ENCODE measurements at places on chromosomes 6 and 20.

GRCh38 chr20:59351157-59352040, 51.0 kb downstream of the EDN3 start:
- no peak for DNase-seq

- no peak for DNase-seq
Observed at GRCh38 chr6:149013586-149014344, 266.9 kb downstream of the UST start.

DNA sequence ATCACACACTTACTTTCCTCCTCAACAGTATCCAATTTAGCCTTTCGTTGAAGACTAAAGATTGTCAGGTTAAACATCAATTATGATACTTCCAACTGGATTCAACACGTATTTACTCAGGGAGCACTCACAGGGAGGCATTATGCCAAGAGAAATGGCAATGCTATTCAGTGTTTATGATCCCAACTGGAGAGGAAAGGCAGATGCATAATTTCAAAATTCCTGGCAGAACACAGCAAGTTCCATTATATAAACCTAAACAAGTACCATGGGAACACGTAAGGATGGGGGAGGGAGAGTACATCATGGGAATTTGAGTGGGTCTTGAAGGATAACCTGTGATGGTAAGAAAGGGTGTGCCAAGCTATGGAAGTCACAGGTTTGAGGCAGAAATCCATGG, 112.7 kb downstream of the ISM1 start:
- DNase-seq: no peak

DNA sequence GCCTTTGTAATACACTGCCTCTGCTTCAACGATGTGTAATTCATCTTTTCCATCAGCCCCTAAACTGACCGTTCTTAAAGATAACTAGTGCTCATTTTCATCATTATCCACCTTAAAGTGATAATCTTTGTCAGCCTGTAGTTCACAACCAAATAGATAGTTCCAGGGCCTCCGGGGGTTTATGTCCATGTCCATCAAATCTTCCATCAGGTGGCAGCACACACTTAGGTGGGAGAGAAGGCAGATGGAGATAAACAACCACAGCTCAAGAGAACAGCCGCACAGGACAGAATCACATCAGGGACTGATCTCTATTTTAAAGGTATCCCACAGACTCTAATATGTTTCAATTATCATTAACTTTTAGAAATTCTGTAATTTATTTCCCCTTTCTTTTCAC, 90.9 kb downstream of the LMBRD1 start:
- DNase-seq: no peak

GRCh38 chr20:7505152-7505834, 435.0 kb downstream of the HAO1 start:
- DNase-seq: no peak

DNA sequence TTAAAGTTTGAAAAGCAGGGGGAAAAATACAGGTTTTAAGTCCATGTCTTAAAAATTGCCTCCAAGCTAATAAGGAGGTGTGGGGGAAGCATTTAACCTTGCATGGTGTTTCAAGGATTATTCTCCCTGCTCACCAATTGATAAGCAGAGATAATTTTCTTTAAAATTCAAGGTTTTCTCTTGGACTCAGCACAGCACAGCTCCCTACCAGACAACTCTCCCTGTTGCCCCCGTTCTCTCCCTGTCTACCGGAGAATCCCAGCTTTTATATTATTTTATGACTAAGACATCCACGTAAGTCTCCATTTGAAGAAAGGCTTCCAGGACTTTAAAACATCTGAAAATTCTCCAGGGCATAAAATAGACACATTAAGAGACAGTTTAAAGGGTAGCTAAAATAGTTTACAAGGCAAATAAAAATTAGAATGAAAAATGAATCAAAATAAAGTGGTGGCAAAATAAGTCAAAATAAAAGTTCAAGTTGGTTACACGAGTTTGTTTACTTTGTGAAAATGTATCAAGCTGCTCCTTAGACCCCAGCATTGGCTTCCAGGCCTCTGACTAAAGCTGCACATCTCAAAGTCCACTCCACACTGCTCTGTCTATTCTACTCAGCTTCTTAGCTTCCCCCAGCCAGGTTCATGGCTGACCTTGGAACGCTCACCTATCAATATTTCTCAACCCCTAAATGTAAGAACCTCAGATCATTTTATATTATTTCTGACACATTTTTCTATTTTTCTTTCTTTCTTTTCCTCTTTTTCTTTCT, 188.6 kb upstream of the PLCB4 start:
- DNase-seq: no peak

- DNase-seq: no peak
Observed at GRCh38 chr20:25065072-25065624, 7.2 kb upstream of the ACSS1 start.

DNA sequence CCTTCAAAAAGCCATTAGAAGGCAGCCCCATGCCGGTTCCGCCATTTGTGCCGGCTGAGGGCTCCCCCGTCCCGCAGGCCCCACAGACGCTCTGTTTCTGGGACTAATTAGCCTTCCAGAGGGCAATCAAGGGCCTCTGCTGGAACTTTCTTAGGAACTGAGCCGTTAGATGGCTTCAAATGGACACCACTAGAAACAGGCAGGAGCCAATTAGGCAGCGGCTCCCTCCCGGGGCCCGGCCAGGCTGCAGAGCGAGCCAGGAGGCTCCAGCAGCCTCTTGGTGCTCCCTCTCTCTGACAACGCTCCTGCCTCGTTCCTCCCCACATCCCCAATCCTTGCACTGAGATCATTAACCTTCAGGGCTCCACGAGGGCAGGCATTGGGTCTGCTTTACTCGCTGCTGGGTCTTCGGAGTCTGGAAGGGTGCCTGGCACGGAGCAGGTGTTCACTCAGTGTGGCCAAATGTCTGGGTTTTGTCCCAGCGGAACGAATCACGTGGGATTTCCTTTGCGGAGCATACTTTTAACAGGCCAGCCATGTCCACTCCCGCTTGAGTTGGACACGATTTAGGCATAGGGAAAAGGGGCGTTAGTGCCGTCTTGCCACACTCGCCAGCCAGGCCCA, 98.3 kb downstream of the TMEM242 start:
- no peak for DNase-seq

DNA sequence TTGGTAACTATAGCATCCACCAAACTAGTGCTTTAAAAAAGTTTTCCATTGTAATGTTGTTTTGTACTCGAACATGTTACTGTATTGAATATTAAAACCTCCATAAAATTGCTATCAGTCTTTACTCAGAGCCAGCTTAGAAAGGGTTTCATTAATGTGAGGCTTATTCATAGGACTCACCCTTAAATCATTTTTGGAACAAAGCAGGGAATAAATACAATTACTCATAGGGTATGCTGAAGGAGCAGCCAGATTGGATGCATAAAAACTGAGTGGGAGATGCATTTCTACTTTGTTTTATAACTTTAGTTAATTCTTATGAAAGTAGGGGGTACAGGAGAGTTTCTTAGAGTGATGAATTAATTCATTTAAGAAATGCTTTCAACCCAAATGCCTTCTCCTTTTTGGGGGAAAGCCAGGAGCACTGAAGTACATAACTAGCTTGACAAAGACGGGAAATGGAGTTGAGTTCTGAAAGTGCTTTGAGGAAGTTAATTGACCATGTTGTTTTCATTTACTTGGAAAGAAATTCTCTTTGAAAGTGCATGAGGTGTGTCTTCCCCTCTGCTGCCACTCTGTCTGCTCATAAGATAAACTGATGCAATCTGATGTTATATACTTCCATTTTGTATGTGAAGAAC, 90.3 kb downstream of the RNF144B start:
- no peak for DNase-seq

GRCh38 chr6:31055441-31055840, 45.2 kb downstream of the MUC22 start:
- DNase-seq: no peak

DNA sequence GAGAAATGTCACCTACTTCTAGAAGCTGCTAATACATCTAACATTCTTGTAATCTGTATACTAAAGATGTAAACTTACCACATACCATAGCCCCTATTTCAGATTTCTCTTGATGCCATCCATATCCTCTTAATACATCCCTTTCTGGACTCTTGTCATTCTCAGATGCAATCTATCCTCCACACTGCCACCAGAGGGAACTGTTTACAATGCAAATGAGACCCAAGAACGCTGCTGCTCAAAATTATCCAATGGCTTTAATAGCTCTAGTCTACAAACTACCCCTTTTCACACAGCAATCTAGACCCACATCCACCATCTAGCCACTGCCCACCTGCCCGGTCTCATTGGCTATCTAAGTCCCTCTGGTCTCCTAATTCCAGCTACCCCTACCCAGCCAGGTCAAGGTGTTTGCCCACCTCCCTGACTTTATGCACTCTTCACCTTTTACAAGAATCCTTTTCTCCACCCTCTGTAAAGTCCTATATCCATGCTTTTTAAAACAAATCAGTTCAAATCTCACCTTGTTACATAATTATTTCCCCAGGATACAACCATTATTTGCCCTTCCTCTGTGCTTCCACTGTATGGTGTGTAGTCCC, 14.8 kb downstream of the FAXC start:
- DNase-seq: no peak

Data from CD4-positive, alpha-beta T cell treated with Interleukin-1 beta for 1 hour (primary cell).